ENCODE measurements at places on chromosomes 7 and 10.

- DNase-seq, result no peak
These were observed 1.1 kb downstream of the JMJD1C start for GRCh38 chr10:63464402-63465292.

DNA sequence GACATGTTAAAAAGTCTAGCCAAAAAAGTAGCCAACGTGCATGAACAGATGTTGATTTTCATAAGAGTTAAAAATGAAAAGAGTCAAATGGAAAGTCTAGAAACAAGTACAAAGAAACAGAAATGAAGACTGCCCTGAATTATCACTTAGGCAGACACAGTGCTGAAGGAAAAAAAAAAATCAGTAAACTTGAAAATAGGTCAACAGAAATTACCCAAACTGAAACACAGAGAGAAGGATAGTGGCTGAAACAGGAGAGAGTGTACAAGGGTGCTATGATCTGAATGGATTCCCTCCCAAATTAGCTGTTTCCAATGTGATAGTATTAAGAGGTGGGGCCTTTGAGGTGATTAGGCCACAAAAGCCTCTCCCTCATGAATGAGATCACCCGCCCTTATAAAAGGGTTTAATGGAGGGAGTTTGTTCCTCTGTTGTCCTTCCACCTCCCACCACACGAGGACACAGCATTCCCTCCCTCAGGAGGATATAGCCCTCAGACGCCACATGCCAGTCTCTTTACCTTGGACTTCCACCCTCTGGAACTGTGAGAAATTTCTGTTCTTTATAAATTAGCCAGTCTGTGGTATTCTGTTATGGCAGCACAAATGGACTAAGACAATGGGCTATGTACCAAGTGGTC is 249.7 kb downstream of the AHR start:
- no peak for DNase-seq

- peak; percentile 44 for DNase-seq
These were observed 17.1 kb upstream of the AMZ1 start for GRCh38 chr7:2670720-2671391.

- DNase-seq, result no peak
These were observed 933.6 kb upstream of the ZWINT start for GRCh38 chr10:57294698-57295097.

- no peak for DNase-seq
These were observed 109.2 kb upstream of the KDM7A start for GRCh38 chr7:140285938-140286337.

GRCh38 chr7:30917216-30917893 is 5.7 kb downstream of the AQP1 start:
- DNase-seq, result no peak

DNA sequence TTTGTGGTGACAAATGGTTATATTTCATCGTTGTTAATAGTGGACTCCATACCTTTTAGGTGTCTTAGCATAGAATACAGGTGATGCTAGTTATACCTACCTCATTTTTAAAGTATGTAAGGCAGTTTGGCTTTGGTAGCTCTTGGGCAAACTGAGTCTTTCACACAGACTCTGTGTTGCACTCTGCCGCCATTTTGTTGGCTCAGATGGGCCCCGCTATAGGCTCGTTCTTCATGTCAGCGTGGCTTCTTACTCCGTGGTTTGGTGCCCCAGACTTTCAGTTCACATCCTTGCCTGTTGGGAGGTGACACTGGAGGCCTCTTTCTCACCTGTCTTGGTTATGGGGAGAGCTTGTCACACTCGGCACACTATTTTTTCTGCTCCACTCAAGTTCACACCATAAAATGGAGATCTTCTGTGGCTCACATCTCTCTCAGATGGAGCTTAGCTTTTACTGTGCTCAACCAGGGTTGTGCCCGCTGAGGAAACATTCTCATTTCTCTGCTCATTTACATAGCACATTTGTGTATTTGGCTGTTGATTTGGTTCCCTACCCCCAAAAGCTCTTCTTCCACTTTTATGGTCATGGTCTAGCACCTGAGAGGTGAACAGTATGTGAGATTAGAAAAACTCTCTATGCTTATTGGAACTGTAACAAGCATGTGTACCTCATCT is 178.5 kb downstream of the ARID5B start:
- DNase-seq, result no peak

DNA sequence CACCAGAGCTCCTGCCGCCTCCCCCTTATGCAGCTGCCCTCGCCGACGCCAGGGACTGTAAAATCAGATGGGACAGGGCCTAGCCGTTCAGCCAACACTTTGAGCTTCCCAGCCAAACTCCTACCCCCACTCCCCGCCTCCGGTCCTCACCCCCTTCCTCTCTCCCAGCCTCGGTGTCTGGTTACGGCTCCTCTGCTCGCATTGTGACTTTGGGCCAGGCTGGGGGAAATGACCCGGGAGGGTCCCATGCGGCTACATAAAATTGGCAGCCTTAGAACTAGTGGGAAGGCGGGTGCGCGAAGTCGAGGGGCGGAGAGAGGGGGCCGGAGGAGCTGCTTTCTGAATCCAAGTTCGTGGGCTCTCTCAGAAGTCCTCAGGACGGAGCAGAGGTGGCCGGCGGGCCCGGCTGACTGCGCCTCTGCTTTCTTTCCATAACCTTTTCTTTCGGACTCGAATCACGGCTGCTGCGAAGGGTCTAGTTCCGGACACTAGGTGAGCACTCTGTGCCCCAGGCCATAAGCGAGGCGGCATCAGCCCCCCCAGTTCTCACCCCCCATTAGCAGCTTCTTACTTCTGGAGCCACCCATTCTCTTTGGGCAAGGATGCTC is at the start of gene KAZALD1:
TSS of gene KAZALD1 (plus strand) at position 366 of the 608 bp plus-strand sequence. CDS start 604 bp downstream, outside the sequence.
- peak; percentile 87 for DNase-seq

DNA sequence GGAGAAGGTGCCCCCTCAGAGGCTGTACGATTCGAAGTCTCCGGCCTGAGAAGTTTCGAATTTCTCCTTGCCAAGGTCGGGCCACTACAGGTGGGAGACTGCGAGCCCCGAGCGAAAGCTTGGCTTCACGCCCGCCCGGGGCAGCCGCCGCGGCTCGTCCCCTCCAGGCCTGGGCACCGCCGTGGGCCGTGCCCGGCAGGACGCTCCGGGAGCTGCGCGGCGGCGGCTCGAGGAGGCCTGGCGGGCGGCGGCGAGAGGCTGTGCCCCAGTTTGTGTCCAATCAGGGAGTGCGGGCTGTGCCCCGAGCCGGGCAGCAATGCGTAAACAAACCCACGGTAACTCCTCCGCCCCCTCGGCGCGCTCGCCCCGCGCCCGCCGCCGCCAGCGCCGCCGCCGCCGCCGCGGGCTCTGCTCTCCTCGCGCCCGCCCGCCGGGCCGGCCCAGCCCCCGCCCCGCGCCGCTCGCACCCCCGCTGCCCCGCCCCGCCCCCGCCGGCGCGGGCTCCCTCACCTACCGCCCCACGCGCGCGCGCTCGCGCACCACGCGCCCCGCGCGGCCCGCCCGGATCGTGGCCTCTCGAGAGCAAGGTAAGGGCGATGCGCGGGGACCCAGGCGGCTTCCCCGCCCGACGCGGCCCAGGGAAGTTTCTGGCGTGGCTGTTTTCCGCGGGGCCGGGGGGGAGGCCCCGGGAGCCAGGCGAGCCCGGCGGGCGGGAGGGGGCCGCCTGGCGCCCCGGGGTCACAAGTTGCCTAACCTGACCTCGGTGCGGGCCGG is 57.8 kb upstream of the PCGF5 start:
- DNase-seq, result peak; percentile 41

- no peak for DNase-seq
These were observed 1.5 kb downstream of the INA start for GRCh38 chr10:103278537-103278823.

GRCh38 chr7:116194115-116194514 is 16.2 kb upstream of the TES start:
- DNase-seq, result peak; percentile 39

GRCh38 chr10:98967601-98968000 is 268.1 kb downstream of the HPSE2 start:
- no peak for DNase-seq

GRCh38 chr7:123665157-123665556 is 9.5 kb downstream of the LMOD2 start:
- no peak for DNase-seq

DNA sequence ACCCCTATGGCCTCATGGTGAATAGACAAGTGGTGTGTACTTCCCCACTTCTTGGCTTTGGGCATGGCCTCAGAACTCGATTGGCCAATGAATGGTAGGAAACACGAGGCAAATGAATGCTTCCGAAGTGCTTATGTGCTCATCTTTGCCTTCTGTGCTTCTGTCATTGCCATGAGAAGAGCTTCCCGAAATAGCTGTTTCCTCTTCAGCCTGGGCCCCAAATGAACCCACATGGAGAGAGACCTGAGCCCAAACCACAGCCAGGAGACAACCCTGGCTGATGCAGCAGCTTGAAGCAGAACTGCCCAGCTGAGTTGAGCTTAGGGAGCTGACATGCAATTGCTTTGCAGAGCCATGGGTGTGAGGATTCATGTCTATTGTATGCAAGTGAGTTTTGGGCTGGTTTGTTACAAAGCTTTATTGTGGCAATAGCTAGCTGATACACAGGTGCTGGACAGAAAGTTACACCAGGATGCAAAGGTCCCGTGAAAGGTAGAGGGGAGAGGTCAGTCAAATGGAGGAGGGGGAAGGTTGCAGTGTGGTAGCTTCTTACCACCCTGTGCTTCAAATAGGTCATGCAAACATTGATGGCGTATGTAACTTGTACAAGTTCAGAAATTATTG is 328.2 kb downstream of the PLXNA4 start:
- DNase-seq, result no peak

DNA sequence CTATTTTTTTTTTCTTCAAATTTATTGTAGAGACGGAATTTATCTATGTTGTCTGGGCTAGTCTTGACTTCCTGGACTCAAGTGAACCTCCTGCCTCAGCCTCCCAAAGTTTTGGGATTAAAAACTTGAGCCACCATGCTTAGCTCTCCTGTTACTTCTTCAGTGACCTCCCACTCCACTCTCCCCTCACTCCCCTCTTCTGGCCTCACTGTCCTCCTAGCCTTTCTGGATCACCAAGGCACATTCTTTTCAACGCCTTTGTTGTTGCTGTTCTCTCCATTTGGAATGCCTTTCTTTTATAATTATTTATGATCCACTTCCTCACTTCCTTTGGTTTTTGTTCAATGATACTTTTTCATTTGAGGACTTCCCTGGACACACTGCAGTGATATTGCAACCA is 17.9 kb downstream of the PTPRZ1 start:
- no peak for DNase-seq

DNA sequence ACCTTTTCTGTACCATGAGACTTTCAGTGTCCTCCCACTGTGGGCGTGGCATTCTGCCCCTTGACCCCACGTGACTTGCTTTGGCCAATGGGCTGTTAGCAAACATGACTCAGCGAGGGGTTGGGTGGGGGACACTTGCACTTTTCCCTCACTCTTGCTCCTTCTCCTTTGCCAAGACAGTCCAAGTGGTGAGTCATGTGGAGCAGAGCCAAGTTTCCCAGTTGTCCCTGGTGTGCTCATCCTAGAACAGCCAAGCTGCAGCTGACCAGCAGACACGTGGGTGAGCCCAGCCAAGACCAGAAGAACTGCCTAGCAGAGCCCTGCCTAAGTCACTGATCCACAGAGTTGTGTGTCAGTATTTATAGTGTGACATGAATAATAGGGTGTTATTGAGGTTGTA is 82.8 kb upstream of the CPXM2 start:
- peak; percentile 70 for DNase-seq

- DNase-seq, result no peak
These were observed 5.3 kb upstream of the ARMS2 start for GRCh38 chr10:122449153-122449552.

DNA sequence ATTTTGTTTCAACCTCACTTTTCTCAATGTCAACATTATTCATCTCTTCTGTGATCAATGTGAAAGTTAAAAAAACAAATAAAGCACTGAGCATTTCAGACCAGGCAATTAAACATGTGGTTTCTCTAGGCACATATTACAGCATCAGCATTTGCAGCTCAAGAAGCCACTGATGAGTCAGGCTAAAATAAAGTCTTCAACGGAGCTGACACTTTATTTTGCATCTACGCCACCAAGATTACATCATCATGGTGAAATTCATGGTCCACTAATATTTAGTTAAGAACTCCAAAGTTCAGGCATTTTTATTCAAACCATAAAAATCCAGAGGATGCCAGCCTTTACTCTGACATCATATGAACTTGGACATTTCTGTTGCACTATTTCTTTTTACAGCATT is 33.0 kb downstream of the MAGI2 start:
- peak; percentile 93 for DNase-seq

- DNase-seq, result peak; percentile 76
These were observed 90.8 kb downstream of the PRLHR start for GRCh38 chr10:118504467-118505205.

- DNase-seq, result no peak
These were observed 83.2 kb downstream of the USP6NL start for GRCh38 chr10:11528286-11528685.

GRCh38 chr7:134324107-134324506 is 7.4 kb upstream of the SLC35B4 start:
- DNase-seq, result no peak

DNA sequence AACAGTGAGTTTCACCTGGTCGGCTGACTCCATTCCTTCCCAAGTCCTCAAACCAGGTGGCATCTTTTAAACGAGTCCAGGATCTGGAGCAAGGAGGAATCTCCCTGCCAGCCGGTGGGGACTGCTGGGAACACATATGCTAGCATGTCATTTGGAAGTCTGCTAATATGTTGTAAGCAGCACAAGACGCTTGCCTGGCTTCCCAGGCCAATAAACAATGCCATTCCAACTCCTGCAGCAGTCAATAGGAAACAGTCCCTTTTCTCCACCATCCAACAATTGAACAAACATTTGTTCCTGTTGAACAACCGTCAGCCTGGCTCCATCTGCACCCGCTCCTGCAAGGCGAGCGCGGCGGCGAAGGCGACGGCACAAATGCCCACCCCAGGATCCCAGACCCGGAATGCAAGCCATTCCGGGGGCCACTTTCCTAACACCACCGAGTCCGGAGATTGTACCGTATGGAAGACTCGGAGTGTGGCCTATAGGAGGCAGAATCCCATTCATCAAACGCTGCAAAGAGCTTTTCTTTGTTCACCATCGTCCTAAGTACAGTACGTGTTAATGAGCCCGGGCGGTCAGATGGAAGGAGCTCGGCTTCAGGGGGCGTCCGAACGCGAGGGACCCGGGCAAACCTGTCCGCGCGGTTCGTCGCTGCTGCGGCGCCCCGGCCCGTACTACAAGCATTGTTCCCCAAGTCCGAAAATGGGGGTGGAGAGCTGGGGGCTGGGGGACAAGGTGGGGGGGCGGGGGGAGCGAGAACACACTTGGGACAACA is 1.6 kb downstream of the FAM53B start:
- peak; percentile 49 for DNase-seq

DNA sequence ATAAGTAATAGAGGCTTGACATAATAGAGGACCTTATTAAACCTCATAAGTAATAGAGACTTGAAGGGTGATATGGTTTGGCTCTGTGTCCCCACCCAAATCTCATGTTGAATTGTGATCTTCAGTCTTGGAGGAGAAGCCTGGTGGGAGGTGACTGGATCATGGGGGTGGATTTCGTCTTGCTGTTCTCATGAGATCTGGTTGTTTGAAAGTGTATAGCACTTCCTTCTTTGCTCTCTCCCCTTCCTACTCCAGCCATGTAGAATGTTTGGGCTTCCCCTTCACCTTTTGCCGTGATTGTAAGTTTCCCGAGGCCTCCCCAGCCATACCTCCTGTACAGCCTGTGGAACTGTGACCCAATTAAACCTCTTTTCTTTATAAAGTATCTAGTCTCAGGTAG is 8.6 kb downstream of the KIFBP start:
- DNase-seq, result no peak

Measured in fibroblast of skin of right quadriceps (primary cell).